NCI-H1694 (cell line): ENCODE measurements at places on chromosomes 6 and 20.
A peak's percentile ranks its signal among the peaks of the same experiment; 100 is the strongest.

GRCh38 chr20:62220666-62221568 is 839 bp upstream of the HRH3 start:
- no peak for DNase-seq

- no peak for DNase-seq
Measured at GRCh38 chr20:51945881-51946280, 143.6 kb upstream of the SALL4 start.

DNA sequence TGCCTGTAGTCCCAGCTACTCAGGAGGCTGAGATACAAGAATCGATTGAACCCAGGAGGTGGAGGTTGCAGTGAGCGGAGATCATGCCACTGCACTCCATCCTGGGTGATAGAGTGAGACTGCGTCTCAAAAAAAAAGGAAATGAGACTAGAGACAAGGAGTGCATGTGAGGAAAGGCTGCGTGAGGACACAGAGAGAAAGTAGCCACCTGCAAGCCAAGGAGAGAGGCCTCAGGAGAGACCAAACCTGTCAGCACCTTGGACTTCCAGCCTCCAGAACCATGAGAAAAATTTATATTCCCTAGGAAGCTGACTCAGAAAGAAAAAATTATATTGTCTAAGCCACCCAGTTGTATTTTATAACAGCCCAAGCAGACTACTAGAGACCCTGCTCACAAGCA is 7.4 kb upstream of the BEND3 start:
- DNase-seq: no peak

DNA sequence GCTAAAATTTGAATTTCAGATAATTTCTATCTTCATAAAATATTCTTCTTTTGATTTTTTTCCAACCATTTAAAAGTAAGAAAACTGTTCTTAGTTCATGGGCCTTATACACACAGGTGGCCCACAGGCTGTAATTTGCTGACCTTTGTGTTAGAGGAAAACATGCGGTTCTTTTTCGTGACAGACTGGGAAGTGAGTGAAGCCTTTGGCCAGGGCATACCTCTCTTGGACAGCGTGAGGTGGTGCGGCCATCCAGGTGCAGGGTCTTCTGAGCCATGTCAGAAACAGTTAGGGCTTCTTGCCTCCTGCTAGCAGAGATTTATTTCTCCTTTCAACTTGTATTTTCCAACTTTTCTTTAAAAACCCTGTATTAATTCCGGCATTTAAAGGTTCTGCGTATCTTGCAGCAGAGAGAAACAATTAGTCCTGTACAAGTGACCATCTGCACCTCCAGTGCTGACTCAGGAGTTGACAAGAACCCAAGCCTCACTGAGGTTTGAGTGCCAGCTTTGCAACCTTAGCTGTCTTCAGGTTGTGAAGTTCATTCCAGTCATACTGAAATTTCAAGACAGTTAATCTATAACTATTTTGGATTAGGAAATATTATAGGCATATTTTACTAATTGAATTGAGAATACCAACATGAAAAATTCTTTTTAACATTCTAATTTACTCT is 177.8 kb downstream of the LY86 start:
- DNase-seq: no peak

GRCh38 chr20:1622450-1622849 is 2.6 kb upstream of the SIRPB1 start:
- no peak for DNase-seq

DNA sequence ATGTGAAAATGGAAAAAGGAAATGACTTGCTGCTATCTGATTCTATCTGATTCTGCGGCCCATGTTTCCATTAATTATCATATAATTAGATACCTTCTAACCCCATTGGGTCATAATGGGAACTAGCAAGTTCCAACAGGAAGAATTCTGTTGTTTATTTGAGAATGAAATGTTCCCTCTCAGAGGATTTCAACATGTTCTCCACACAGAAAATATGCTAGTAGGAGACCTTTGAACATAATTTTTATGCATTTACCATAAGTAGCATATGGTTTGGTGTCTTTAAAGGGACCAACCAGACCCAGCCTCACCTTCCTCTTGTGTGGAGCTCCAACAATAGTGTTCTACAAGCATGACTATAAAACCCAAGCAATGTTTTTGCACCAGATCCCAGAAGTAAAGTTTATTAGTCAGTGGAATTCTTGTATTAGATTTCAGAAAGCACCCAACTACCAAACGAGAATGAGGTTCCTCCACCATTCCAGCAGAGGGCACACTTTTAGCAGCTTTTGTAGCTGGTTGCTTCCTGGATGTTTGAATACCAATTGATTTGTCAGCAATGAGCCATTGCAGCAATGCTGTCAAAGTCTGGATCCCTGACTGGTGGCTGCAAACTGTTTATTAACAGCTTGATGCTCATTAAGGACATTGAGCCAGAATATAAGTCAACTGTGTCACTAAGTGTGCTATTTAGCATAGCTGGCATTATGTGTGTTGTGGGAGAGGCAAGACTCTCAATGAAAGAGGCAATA is 143.6 kb upstream of the GJE1 start:
- peak; percentile 37 for DNase-seq

- DNase-seq: no peak
Measured at GRCh38 chr6:66264376-66264775, 557.4 kb upstream of the EYS start.
